Left renal pelvis (tissue), 4 donors: ENCODE measurements at places on chromosomes 5 and 9.

- no peak for DNase-seq
These were observed 70.8 kb upstream of the FCN2 start for GRCh38 chr9:134809826-134810225.

GRCh38 chr9:108125625-108126024 is 636.1 kb upstream of the KLF4 start:
- no peak for DNase-seq

GRCh38 chr5:122163121-122164069 is 34.0 kb downstream of the ZNF474 start:
- DNase-seq, result no peak

- DNase-seq, result no peak
These were observed at the start of gene IL33 for GRCh38 chr9:6215562-6215961. Gene IL33 (plus strand): TSS chr9:6215807. CDS start chr9:6241695, 25,888 bp downstream.

DNA sequence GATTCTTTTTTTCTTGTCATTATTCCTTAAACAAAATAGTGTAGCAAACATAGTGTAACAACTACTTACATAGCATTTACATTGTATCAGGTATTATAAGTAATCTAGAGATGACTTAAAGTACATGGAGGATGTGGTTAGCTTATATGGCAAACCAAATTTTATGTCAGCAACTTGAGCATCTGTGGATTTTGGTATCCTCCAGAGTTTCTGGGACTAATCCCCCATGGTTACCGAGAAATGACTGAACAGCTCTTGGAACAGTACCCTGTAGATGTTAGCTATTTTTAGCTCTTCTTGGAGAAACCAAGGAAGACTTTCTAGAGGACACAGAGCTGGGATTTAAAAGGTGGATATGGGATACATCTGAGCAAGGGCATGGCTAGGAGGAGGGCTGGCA is 157.6 kb upstream of the KLF4 start:
- no peak for DNase-seq

DNA sequence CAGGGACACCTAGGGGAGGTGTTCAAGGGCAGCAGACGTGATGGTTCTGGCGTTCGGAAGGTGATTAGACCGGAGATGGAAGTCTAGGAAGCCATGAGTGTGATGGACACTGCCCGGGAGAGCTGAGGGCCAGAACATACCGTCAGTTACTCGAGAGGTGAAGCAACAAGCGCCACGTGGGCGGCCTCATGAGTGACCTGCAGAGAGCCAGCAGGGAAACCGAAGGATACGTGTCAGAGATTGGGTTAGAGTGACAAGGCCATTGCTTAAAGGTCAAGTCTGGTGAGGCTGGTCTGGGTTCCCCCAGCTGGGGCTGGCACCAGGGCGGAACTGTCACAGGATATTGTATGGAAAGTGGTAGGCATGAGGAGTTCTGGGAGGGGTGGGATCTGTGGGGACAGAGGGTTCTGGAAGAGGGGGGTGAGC is 60.0 kb downstream of the C9orf50 start:
- no peak for DNase-seq

- DNase-seq, result no peak
These were observed 29.1 kb upstream of the BNC2 start for GRCh38 chr9:16899606-16900005.

- no peak for DNase-seq
These were observed 177.3 kb downstream of the SMARCA2 start for GRCh38 chr9:2192356-2192979.

- no peak for DNase-seq
These were observed 279.1 kb upstream of the EFNA5 start for GRCh38 chr5:107949688-107950341.

DNA sequence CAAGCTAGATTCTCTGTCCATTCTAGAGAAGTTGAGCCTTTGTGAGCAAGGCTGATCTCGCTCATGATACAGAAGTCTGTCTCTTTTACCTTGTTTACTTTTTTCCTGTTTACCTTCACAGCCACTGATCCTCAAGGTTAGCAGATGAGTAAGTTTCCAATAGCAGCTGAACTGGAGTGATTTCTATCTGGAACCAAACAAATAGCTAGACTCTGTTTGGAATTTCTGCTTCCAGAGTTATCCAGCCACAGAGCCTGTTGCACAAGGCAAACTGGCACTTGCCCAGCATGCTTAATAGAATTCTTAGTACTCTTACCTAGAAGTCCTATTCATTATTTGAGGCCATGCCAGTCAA is 12.8 kb upstream of the PANK3 start:
- DNase-seq, result no peak

- no peak for DNase-seq
These were observed 7.0 kb downstream of the PDCL start for GRCh38 chr9:122821278-122821943.

GRCh38 chr5:164422400-164422799 is 917.0 kb downstream of the MAT2B start:
- no peak for DNase-seq

GRCh38 chr5:77852068-77852513 is 76.0 kb upstream of the TBCA start:
- DNase-seq, result no peak

DNA sequence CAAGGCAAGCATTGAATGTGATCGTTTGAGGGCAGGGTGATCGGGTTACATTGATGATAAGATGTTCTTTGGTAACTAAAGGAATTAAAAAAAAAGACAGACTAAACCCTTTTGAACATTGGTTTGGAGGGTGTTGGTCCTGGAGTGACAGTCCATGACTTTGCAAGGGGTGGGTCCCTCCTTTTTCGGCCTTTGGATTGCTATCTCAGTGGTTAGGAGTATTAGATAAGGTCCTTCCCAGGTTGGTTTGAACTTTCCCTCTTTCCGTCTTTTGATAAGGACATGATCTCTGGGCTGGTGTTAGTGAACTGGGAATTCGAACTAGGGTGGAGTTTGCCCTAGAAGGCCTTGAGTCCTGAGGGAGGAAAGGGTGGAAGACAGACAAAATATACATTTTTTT is 5.4 kb upstream of the ABO start:
- no peak for DNase-seq

DNA sequence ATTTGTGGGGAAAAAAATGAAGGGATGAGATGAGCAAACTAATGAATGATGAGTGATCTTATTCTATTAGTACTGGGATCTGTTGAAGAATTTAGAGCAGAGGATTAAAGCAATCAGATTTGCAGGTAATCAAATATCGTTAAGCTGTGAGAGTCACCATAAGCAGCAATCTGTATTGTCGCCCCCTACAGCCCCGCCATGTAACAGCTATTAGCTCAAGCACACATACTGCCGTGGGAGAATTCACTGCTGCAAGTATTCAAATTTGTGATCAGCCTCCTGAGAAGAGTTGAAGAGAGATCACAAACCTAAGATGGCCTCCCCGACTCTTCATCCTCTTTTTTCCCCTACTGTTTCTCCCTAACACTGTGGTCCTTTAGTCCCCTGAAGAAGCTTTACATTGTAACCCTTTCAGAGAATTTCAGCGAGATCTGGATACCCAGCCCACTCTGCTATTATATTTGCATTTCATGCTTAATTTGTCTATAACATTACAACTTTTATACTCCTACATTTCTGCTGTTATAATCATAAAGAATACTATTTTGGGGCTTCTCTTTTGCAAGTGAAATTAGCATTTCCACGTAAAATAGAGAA is 28.5 kb upstream of the PHF24 start:
- DNase-seq, result no peak

DNA sequence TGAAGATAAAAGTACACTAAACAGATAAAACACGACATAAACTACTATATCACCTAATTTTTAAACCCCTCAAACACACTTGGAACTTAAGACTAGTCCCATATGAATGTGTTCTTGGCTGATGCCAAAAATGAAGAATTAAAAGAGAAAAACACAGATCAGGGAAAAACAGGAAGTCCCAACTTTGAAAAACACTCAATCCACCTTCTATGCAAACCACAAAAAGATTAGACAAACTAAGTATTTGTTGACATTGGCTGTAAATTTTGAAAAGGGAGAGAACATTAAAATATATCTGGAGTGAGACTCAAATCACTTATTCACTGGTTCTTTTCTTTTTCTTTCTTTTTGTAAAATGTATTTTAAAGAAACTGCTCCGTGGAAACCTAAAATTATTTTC is 81.4 kb downstream of the ANKH start:
- no peak for DNase-seq

DNA sequence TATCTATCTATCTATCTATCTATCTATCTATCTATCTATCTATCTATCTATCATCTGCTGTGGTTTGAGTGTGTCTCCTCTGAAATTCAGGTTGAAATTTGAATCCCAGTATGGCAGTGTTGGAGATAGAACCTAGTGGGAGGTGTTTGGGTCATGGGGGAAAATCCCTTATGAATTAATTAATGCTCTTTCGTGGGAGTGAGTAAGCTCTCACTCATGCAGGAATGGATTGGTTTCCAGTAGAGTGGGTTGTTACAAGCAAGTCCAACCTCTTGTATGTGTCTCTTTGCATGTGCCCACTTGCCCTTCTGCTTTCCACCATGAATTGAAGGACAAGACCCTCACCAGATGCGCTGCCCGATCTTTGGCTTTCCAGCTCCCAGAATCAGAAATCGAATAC is 113.0 kb downstream of the ANXA1 start:
- no peak for DNase-seq

DNA sequence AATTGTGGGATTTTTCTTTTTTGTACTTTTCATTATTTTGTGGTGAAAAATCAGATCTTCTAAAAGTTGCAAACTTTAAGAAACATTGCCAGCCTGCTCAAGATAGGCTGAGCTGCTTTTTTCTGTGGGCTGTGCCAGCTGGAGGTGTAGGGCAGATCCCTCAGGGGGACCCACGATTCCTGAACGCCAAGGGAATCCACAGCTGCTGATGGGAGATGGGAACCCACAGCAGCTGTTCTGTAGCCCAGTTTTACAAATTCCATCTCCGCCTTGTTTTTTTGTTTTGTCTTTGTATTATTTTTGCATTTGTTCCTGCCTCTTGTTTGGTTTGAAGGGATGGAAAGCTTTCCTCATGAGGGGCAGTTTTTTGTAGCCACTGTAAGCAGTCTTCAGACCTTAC is 91.0 kb downstream of the WWC1 start:
- no peak for DNase-seq

GRCh38 chr5:21680641-21681040 is 1172.5 kb downstream of the CDH12 start:
- no peak for DNase-seq

- no peak for DNase-seq
These were observed 34.5 kb downstream of the HRH2 start for GRCh38 chr5:175692235-175692995.

DNA sequence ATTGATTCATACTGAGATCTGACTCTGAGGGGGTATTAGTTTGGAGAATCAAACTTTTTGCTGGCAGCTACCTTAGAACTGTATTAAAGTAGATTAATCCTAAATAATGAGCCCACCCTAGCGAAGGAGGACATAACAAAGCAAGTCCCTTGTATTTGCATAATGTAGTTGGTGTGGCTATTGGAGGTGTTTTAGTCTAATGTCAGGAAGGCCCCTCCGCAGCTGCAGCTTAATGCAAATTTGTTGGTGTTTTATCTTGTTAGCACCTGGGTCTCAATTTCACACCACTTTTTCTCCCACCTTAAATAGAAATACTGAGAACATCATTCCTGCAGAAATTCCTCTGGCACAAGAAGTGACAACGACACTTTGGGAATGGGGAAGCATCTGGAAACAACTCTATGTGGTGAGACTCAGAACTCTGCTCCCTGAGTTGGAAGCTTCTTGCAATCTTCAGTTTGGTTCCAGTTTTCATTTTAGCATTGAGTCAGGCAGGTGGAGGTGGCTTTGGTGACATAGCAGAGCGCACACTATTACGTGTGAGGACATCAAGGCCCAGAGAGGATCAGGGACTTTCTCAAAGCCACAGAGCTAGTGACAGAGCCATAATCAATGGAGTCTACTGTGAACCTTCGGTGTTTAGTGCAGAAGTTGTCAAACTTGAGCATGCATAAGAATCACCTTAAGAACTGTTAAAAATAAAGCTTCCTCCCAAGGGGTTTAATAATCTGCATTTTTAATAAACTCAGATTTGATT is 33.9 kb downstream of the DOCK2 start:
- DNase-seq, result no peak

DNA sequence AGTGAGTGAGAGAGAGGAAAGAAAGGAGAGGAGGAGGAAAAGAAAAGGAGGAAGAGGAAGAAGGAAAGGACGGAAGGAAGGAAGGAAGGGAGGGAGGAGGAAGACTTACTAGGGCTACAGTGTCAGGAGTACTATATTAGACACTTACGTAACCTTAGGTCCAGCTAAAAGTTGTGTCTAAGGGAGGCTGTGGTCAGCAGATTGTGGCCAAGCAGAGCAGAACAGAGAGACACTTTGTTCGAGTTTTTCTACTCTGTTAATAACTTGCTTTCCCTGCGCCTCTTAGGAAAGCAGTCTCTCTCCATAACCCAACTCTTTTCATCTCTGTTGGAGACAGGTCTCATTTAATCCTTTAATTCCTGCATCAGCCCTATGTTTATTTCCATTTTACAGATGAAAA is 138.9 kb downstream of the KCNN2 start:
- no peak for DNase-seq

DNA sequence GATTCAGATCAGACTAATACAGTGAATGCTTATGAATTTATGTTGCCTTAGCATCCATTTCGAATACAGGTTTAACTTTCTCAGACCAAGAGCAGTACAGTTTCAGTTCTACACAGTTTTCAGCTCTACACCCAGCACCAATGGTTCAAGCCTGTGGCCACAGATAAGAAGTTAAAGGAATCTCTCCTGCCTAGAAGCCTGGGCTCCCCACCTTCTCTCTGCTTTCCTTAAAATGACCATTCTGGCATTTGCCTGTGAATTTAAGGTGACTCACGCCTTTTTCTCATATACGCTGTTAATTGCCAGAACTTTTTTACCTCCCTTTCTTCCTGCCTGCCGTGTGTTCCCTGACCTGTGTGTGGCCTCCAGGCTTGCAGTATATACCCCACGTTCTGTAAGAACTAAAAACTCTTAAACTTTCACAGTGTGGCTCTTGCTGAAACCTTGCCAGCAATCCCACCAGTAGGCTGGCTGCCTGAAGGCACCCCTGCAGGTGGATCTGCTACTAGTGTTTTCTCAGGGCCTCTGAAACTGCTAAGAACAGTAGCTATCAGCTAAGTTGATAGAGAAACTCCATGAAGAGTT is 692.8 kb upstream of the CDH18 start:
- DNase-seq, result no peak

GRCh38 chr5:59617186-59617771 is 276.2 kb downstream of the PDE4D start:
- DNase-seq, result no peak

- DNase-seq, result no peak
These were observed 1.3 kb downstream of the NIPBL start for GRCh38 chr5:36877667-36878391.

DNA sequence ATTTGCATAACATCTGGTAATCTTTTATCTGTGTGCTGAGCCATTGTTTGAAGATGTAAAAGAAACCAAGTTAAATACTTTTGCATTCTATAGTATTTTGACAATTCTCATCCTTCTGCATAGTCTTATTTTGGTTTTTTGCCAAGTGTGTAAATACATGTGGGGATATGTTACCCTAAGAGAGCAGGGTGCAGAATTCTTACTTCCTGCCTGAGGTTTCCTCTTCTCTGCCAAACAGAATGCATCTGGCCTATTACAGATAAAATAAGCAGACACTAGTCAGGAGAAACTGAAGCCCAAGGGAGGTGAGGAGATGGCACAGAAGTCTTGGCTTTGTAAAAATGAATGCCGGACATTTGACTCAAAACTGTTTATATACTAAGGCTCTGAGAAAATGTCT is 462.1 kb downstream of the TMEM38B start:
- DNase-seq, result no peak

GRCh38 chr5:14809369-14810155 is 62.0 kb downstream of the ANKH start:
- no peak for DNase-seq

GRCh38 chr5:10328323-10328722 is 20.6 kb upstream of the CMBL start:
- DNase-seq, result no peak

- no peak for DNase-seq
These were observed 199.9 kb downstream of the ADAMTS12 start for GRCh38 chr5:33691856-33692255.
